ENCODE measurements at places on chromosomes 6 and 20.

GRCh38 chr6:170041526-170041925 is 249.4 kb downstream of the DLL1 start:
- no peak for DNase-seq

DNA sequence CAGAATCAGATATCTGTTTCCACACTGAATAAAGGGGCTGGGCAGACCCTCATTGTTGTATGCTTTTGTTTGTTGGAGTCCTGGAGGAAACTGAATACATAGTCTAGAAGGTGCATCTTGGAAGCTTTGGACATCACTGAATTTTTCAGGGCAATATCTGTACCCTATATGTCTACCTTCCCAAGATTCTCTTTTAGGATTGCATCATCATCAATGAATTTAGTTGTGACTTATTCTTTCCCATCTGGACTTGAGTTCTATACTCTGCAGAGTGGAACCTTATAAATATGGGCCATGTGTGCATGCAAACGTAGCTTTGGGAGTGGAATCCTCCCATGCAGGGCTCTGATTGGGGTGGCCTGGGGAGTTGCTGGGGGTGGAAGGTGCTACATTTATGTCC is 60.7 kb upstream of the PROKR2 start:
- DNase-seq: no peak

- DNase-seq: no peak
Observed at GRCh38 chr20:33659341-33660034, 2.6 kb upstream of the C20orf144 start.

DNA sequence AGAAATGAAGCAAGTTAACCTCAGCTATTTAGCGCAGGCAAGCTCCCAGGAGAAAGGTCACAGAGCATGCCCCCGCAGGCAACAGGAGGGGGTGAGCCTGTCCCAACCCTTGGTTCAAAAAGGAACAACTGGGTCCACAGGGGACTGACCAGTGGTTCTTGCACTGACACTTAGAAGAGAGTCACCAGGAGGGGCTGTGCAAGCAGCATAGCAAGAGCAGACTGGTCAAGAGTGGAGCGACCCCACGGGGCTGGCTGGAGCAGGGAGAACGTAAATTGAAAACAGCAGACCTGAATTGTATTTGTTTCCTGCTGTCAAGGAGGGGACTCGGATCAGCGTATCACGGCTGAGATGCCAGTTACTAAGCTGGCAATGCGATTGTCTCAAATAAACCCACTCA is 32.8 kb downstream of the GABRR1 start:
- DNase-seq: no peak

DNA sequence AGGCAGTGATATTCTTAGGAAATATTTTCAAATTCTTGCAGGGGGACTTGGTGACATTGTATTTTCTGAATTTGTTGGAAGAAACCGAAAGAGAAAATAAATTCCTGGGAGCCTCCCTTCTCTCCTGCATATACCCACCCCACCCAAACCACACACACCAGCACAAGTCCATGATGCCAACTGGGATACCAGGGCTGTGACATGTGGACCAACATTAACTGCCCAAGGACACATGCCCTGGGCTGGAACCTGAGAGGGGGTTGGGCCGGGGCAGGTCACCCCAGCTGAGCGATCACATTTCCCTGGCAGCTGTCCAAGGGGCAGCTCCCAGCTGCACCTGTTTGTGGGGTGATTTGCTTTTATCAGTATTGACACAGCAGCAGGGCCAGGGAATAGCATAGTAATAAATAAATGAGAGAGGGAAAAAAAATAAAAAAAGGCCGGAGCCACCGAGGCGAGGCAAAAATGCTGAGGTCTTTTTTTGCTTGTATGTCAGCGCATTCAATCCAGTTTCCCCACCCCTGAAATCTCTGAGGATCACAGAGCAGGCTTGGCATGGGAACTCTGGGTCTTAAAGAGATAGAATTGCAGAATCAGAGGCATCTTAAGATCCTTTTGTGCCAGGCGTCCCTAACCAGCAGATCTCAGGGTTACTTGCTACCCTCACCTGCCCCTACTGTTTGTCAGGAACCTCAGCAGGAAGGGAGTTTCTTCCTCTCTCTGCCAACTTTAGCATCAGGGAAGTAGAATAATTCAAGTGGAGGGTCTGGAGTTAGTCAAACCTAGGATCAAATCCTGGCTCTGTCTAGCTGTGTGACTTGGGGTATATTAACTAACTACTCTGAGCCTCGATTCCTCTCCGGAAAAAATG is 66.5 kb upstream of the PIM1 start:
- DNase-seq: no peak

GRCh38 chr20:47149939-47150338 is 206.6 kb downstream of the ZMYND8 start:
- no peak for DNase-seq

GRCh38 chr6:16086965-16087364 is 41.9 kb upstream of the MYLIP start:
- no peak for DNase-seq

DNA sequence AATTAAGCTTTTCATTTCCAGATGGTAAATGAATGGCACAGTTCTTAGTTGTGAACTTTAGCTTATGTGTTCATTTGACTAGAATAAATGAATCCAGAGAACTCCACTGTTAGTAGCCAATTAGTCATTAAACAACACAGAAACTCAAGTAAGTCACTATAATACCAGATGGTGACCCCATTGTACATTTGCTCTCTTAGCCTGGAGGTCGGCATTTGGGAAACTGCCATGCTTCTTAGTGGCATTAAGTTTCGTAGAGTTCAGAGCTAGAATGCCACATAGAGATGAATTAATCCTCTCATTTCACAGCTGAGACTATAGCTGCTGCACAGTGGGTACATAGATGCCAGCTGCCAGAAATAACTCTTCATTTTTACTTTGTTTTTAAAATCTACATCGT is 10.8 kb upstream of the DTNBP1 start:
- no peak for DNase-seq

DNA sequence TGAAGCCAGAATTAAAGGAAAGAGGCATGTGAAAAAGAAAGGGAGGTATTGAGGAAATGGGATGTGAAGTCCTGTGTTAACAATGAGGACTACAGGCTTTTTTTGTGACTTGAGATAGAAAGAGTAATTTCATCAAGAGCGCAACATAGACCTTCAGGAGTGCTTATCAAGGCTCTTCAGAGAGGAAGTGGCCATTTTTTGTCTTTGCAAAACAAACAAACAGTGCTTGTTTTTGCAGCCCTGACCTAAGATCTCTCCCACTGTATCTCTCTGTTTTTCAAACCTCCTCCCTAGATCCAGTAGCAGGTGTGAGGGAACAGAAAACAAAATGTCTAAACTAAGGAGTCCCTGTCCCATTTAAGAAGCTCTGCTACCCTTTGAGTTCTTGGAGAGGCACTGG is 710.3 kb upstream of the MARCKS start:
- no peak for DNase-seq

DNA sequence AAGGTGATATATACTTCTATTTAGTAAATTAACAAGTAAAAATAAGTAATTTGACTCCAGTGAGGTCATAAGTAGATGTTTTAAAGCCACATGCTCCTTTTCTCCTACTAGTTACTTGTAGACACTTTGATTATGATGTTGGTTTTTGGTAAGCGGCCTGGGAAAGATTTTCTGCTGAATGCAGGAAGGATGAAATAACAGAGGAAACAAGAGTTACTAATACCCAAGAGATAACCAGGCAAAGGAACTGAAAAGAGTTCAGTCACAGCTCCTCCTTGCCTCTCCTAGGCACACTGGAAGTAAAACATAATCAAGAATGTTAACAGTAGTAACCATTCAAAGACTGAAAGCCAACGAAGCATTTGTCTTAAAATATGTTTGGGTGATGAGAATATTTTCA is 203.3 kb downstream of the RNGTT start:
- no peak for DNase-seq

All from stimulated activated CD4-positive, alpha-beta T cell treated with anti-CD3 and anti-CD28 coated beads, Interleukin-1b, Interleukin-23, amount 100 ng/mL, for 4 hours (primary cell).